ENCODE measurements at places on chromosomes 2 and 18. TPM values are rescaled to one million over a fixed set of nuclear protein-coding genes. Genes with fewer than 3 reads are reported as not detected.

Gene STAM2
- total RNA-seq, result 10.6 TPM

Gene GRP
- not detected for total RNA-seq

Gene LRRTM1
- total RNA-seq, result not detected

Gene PDE1A
- 0.31 TPM for total RNA-seq

Gene MAP3K19
- not detected for total RNA-seq

Measured in A549 treated with Hydrocortisone at 1 μM for 4 hours (cell line).